ENCODE measurements at places on chromosomes 1 and 21.

DNA sequence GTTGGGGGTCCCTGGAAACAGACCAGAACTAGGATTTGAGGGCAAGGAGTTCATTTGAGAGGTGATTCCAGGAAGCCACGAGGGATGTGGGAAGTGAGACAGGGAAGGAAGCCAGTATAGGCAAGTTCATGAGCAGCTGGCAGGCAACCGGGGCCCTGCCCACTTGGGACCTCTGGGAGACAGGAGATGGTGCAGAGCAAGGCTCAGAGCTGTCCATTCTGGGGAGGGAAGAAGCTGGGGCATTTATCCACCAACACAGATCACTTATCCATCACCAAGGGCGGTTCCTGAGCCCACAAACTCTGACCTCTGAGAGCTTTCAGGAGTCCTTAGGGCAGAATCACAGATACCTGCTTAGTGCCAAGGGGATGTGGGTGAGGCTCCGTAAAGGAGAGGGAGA lies 16.8 kb downstream of the EDN2 start:
- DNase-seq = no peak

- no peak for DNase-seq
Measured at GRCh38 chr1:161379071-161379470, 11.4 kb upstream of the CFAP126 start.

DNA sequence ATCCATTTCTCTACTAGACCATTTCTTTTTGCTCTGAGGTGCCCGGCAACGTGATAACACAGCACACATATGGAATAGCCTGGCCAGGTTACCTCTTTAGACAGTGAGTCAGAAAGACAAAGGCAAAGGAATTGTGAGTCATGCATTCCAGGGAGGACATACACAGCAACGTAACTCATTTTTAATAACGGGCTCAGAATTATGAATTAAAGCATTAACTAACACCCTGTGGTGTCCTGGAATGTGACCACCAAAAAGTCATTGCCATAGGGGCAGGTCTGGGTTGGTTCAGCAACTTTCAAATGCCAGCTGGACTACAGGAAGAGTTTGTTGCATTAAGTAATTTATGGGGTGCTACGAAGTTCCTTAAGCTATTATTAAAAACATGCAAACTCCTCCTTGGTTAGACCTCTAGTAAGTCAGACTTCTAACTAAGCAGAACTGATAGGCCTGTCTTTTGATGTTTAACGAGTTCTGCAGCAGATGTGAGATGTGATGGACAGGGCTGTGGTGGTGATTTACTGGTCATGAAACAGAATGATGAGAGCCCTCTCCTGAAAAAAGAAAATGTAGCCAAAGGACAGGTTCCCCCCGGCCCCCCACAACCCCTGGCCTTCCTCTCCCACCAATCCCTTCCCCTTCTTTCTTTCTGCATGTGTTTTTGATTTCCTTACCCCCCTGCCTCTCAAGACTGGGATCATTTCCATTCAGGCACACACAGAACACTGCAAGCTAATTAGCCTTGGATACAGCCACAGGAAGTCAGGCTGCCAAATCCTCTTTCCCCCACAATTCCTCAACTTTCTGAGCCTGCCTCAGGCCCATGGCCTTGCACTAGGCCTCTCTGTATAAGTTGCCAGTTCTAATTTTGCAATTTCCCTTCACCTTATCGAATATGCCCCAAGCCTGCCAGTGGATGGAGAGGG lies 88.9 kb upstream of the HAO2 start:
- DNase-seq = no peak

GRCh38 chr21:44455524-44456213 lies 359 bp downstream of the LRRC3 start:
- no peak for DNase-seq

- peak; percentile 61 for DNase-seq
Measured at GRCh38 chr1:25520446-25521061, 22.9 kb upstream of the LDLRAP1 start.

DNA sequence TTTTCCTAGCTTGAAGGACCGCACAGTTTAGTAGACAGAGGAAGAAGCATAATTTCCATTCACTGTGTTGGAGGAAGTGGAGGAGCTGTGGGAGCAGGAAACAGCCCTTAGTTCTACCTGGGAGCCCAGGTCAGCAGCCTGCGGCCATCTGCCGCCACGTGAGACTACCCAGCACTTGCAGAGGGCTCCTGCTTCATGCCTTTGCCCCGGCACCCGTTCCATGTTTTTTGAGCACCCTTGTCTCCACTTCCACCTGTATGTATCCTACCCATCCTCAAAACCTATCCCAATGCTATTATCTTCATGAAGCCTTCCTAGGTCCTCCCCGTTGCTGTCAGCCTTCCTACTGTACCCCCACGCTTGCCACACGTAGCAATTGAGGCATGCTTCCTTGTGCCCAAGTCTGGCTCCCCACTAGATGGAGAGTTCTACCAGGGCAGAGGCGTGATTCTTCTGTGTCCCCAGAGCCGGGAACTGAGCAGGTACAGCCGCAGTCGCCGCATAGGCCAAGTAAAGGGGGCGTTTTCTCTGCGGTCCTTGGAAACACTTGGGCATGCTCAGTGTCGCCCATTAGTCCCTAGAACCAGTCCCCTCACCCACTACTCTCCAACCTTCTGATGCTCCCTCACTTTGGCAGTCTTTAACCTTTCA lies 1.9 kb downstream of the SLC6A9 start:
- no peak for DNase-seq

GRCh38 chr1:1315435-1315954 lies 7.1 kb downstream of the PUSL1 start:
- no peak for DNase-seq

Data from mesothelial cell of epicardium (in vitro differentiated cells).